ENCODE measurements at places on chromosomes 4 and X.

DNA sequence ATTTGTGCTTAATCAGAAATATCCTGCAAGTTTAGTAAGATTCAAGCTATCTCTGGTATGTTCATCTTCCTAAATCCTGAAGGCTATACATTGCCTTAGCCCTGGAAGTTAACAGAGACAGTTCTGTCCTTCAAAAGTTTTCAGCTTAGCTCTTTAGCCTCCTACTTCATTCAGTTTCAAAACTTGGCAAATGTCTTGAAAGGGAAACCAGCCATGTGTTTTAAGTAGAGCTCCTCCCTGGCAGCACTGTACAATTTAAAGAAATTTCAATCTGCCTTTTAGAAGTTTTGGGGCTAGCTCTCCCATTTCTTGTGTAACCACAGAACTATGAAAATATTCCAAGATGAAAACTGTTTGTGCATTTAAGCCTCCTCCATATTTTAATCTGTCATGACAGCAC lies 47.0 kb downstream of the FANCB start:
- no peak for DNase-seq

DNA sequence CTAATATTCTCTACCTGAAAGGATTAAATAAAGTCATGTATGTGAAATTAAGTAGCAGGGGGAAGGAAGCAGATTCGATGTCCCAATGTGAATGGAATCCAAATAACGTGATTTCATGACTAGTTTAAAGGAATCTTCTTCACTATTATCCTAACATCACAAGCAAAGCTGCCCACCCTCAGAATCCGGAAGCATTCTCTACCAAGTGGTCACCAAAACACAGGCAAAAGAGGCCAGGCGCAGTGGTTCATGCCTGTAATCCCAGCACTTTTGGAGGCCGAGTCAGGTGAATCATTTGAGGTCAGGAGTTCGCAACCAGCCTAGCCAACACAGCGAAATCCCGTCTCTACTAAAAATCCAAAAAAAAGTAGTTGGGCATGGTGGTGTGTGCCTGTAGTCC lies 212.9 kb downstream of the LDB2 start:
- DNase-seq = no peak

- no peak for DNase-seq
Observed at GRCh38 chrX:46551494-46552128, 6.4 kb upstream of the ZNF674 start.

- DNase-seq = no peak
Observed at GRCh38 chr4:165945991-165946390, 73.0 kb downstream of the TLL1 start.

DNA sequence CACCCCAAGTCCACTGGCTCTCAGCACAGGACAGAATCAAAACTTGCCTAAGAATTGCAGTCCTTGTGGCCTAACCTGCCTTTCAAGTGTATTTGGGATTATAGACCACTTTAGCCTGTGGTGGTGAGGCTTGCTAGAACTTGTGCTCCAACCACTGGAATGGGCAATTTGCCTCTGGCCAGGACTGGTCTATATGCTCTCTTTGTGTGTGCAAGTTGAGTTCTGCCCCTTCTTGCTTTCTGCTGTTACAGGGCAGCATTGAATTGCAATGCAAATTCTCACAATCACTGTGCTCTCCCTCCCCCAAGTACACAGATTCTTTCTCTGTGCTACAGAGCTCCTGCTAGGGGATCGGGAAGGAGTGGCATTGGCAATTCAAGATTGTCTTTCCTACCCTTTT lies 233.6 kb upstream of the DIPK2B start:
- DNase-seq = no peak

DNA sequence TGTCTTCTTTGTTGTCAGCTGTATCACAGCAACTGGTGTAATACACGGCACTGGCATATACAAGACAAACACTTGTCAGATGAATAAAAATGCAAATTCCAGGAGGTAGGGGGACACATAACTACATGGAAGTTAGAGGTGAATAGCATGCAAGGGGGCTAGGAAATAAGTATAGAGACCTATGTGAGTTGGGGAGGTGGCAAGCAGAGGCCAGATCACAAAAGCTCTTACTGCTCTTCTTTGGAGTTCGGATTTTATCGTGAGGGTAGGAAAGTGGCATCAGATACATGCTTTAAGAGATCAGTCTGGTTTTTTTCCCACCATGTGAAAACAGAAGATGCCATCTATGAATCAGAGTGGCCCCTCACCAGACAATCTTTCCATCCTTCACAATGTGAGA lies 2.8 kb upstream of the SRP72 start:
- DNase-seq = no peak

DNA sequence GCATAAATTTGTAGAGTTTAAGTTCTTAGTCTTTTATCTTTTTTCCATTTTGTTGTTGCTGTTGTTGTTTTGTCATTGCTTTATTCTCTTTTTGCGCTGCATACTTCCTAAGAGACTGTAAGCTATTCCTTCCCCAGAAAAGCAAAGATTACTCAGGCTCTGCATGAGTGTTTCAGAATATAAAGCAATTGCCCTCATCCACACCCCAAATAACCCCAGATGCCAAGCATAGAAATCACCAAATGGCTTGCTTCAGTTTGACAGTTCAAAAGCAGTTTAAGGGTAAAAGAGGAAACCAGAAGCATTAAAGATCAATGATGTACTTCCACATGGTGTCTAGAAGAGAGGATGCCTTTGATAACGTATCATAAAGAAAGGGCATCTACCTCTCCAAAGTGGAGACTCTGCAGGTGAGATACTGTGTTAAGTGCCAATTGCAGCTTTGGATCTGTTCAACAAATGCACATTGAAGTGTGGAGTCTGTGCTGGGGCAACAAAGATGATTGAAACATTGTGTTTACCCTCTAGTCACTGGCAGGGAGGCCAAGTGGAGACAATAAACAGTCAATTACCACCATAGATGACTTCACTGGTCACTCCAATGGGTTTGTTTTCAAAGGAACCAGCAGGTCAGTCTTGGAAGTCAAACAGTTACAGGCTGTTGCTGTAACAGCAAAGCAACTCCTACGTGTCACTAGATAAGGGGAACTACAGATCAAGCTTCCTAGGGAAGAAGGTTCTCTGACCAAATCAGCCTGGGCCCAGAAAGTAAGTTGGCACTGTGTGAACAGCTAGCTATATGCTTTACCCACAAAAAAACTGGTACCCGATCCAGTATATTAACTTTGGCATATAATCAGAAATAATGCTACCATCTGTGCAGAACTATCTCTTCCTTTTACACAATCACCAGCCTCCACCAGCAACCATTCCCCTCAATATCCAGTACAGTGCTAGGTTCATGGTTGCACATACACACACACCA lies 40.6 kb upstream of the IL21 start:
- DNase-seq = no peak

GRCh38 chr4:18192901-18193300 lies 171.3 kb upstream of the LCORL start:
- no peak for DNase-seq

DNA sequence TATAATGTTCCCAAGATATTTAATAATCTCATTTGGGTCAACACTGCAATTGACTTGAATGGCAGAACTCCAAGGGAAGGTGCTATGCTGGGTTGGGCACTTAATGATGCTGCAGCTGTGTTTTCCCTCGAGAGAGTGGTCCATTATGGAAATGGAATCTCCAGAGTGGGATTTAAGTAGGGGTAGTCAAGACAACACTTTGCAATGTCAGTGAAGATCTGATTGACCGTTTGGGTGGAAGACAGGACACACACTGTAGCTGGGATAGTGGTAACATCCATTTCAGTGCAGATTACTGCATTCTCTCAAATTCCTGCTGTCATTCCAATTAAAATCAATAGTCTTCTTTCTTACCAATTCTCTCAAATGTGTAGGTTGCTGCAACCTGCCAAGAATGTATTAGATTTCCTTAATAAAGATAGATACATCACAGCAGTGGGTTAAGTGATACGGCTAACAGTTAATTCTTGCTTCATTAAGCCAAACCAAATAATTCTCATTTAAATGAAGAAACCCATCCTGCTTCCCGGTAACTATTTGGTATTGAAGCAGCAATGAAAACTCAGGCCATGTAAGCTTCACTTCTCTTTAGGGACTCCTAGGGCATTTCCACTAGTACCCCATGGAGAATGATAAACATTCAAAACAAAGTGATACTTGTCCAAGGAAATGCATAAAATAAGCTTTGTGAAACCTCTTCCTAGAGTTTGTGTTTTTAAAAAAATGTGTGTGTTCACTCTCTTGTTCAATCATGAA lies 40.5 kb upstream of the RASGEF1B start:
- DNase-seq = no peak

GRCh38 chr4:51833236-51833635 lies 9.7 kb upstream of the DCUN1D4 start:
- no peak for DNase-seq

DNA sequence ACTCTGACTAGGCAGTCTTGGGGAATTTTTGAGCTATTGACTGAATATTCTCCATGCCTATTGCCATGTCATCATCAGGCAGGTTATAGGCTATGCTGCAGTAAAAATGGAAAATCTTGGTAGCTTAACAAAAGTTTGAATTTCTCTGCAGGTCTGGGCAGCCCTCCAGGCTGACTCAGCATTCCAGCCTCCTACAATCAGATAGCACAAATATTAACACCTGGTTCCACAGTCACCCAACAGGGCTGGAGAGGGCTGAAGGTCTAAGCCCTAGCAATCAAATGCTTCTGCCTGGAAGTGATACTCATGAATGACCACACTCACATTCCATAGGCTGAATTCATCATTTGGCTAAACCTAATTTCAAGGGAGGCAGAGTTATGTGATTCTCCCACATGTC lies 9.6 kb upstream of the PPP3CA start:
- DNase-seq = no peak

DNA sequence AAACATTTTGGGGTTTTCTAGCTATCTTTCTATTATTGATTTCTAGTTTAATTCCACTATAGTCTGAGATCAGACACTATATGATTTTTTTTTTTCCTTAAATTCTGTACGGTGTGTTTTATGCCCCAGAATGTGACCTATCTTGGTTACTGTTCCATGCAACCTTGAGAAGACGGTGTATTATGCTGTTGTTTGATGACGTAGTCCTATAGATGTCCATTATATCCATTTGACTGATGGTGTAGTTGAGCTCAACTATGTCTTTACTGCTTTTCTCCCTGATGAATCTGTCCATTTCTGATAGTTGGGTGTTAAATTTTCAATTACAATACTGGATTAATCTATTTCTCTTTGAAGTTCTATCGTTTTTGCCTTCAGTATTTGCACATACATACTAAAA lies 212.5 kb downstream of the NDST4 start:
- DNase-seq = no peak

GRCh38 chrX:107729558-107730297 lies 45.9 kb downstream of the TSC22D3 start:
- no peak for DNase-seq

DNA sequence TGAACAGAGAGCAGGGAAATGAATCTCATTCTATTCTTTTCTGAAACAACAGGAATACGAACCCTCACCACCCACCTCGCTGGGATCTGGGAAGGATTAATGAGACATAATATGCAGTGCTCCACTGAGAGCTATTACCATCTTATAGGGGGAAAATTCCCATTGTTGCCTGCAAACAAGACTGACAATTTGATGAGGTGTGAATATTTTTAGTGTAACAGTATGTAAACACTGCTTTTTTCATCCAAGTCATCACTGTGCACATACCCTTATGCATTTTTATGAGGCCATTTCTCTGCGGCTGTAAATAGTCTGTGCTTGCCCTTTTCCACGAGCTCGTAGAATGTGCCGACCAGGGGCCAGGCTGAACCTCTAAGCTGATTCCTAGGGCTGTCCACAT lies 285.6 kb upstream of the CPEB2 start:
- DNase-seq = no peak

GRCh38 chr4:1113311-1114009 lies at the start of gene RNF212:
TSS of gene RNF212 (minus strand) at chr4:1113564. CDS start at chr4:1113464, 100 bp downstream.
- peak; percentile 12 for DNase-seq

- no peak for DNase-seq
Observed at GRCh38 chr4:5928274-5928673, 35.4 kb upstream of the CRMP1 start.

- DNase-seq = no peak
Observed at GRCh38 chrX:69028006-69028760, 137.1 kb downstream of the PJA1 start.

DNA sequence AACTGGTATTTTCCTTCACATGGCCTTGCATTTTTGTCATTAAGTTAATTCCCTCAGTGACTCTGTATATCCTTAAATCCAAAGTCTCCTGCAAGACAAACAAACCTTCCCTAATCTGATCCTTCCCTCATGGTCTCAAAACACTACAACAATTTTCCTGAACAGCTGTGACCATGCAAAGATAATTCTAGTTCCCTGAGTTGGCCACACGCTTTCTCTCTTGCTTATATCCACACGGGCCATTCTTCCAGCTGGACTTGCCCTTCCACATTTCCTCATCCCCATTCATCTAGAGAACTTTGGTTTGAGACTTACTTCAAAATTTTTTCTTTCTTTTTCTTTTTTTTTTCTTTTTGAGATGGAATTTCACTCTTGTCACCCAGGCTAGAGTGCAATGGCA lies 1590.7 kb downstream of the STIM2 start:
- no peak for DNase-seq

- no peak for DNase-seq
Observed at GRCh38 chr4:94871644-94872305, 114.0 kb downstream of the BMPR1B start.

All from activated CD4-positive, alpha-beta T cell treated with anti-CD3 and anti-CD28 coated beads for 24 hours (primary cell).